ENCODE measurements at places on chromosomes 13 and 19.

GRCh38 chr19:49932731-49933131, 3.4 kb upstream of the NUP62 start:
- no peak for DNase-seq

DNA sequence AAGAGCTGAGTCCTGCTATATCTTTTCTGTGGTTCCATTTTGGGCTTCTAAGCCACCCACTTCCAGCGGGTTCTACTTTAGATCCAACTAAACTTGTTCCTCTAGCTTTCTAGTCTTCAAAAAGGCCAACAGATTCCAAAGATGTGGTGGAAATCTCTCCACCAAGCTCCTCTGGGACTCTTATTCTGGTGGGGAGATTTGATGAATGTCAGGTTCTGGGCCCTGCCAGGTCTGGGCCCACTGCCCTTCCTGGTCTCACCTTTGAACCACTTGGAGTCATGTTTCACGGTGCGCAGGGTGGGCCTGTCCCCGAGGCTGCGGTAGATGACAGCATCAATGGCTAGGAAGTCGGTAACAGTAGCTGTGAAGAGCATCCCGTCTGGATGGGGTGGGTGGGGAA, 4.8 kb downstream of the SEMA6B start:
- no peak for DNase-seq

DNA sequence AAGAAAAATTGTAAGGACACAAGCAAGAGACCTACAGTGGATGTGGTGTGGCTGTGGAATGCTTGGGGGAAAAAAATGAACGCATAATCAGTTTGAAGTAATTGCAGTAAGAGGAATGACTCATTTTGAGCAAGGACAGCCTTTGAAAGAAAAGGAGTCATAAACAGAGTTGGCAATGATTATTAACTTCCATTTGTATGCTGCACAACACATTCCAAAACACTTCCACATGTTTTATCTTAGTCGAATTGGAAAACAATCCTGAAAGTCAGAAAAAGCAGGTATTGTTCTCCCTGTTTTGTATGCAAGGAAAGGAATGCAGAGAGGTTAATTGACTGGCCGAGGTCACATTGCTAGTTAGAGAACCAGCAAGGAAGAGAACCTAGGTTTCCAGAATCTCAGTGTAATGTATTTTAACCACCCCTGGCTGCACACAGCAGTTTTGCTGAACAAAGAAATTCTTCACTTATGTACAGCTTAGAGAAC, 630.0 kb upstream of the MIR17HG start:
- DNase-seq = no peak

- no peak for DNase-seq
Observed at GRCh38 chr19:31979362-31979761, 366.0 kb upstream of the ZNF507 start.

- no peak for DNase-seq
Observed at GRCh38 chr19:43544077-43544476, 11.1 kb downstream of the ZNF575 start.

DNA sequence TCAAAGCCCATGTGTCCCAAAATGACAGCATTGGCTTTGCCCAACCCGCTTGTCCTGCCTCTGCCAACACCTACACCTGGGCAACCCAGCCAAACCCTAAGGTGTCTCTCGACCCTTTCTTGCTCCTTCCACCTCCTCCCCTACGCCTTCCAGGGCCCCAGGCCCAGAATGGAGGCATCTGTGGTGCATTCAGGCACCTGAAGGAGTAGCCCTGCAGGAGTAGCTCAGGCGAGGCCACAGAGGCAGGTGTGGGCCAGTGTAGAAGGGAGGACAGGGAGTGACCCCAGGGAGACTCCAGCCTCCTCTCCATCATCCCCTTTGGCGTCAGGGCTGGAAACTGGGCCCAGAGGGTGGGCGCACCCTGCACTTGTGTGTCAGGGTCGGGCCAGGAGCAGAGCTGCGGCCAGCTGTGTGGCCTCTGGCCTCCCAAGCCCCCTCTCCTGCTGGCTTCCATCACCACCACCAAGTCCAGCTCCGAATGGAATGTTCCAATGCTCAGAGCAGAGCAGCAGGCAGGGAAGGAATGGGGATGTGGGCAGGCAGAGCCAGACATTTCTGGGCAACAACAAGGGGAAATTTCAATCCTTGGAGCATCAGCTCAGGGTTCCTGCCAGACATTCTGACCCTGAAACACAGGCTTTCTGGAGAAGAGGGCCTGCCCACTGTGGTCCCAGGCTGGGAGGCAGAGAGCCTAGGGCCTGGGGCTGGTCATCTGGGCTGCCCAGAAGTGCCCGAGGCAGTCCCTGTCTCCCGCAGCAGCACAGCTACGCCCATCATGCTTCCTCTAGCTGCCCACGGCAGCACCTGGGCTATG, 16.4 kb downstream of the PLEKHF1 start:
- DNase-seq = no peak

GRCh38 chr13:25249001-25249543, 38.2 kb downstream of the MTMR6 start:
- DNase-seq = peak; percentile 48

GRCh38 chr19:1468274-1468820, 10.7 kb downstream of the C19orf25 start:
- no peak for DNase-seq

GRCh38 chr13:75357576-75358289, 124.2 kb downstream of the TBC1D4 start:
- DNase-seq = peak; percentile 58

DNA sequence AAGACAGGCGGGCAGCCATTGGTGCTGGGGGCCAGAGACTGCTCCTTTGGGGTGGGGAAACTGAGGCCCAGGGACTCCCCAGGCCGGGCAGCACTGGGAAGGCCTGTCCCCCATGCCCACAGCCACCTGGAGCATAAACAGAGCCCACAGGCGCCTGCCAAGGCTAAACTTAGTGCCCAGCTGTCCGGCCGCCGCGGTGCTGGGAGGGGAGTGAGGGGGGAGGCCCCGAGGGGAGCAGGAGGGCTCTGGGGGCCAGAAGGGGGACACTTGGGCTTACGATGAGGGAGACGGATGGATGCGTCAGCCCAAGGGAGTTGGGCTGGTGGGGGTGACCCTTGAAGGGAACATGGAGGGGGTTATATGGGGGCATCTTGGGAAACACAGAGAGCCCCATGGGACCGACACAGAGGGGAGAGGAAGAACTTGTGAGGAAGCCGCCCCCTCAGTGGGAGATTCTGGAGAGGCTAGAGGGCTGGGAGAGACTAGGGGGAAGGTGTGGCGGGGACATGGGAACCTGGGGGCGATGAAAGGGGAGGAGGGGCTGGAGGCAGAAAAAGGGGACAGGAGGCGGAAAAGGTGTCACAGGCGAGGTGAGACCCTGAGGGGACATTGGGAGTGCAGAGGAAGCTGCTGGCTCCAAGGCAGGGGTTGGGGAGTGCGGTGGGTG, 2.2 kb downstream of the CERS1 start:
- no peak for DNase-seq

- no peak for DNase-seq
Observed at GRCh38 chr13:98347756-98348155, 170.7 kb upstream of the RNF113B start.
